Stimulated activated CD4-positive, alpha-beta T cell treated with anti-CD3 and anti-CD28 coated beads, Interleukin-15, amount 100 ng/mL, for 1 hour (primary cell): ENCODE measurements at places on chromosomes 3 and 15.

DNA sequence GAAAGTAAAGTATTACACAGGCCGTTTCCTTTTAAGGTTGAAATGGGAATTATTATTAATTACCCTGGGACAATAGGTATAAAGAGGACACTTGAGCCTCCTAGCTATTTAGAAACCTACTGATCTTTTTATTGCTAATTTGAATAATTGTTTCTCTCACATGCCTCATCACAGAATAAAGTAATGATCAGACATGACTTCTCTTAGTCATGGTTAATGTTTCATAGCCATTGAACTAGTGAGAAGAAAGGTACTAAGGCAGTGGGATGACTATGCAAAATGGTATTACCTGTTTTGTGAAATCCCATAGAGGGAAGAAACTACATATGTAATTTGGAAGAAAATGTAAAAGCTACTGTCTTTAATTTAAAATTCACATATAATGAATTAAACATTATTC, 85.6 kb downstream of the EPHA6 start:
- no peak for DNase-seq

DNA sequence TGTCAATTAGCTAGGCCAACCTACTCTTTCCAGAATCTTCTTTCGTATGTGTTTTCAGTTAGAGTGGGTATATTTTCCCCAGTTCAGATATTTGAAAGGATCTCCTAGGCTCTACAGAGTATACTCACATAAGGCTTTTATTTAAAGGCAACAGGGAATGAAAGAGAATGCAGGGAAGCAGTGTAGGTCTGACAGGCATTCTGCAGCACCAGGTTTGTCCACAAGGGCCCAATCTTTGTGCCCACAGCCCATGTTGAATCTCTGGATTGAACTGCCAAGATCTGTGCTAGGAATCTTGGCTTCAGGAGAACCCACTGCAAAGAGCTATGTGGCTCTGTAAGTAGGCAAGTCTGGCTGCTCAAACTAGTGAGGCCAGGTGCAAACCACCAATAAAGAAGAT, 24.2 kb upstream of the GALNT15 start:
- no peak for DNase-seq

GRCh38 chr3:24415824-24416223, 78.8 kb downstream of the THRB start:
- no peak for DNase-seq

DNA sequence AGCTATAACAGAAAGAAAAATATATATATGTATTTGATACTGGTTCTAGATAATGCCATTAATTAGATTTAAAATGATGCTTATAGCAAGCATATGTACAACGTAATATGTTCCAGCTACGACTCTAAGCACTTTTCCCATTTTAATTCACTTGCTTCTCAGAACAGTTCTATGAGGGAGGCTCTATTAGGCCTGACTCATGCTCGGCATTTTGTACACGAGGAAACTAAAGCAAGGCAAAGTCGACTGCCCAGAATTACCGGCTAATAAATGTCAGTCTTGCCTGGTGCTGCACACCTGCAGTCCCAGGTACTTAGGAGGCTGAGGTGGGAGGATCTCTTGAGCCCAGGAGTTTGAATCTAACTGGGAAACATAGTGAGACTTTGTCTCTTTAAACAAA, 106.0 kb downstream of the PTPRG start:
- DNase-seq = no peak

DNA sequence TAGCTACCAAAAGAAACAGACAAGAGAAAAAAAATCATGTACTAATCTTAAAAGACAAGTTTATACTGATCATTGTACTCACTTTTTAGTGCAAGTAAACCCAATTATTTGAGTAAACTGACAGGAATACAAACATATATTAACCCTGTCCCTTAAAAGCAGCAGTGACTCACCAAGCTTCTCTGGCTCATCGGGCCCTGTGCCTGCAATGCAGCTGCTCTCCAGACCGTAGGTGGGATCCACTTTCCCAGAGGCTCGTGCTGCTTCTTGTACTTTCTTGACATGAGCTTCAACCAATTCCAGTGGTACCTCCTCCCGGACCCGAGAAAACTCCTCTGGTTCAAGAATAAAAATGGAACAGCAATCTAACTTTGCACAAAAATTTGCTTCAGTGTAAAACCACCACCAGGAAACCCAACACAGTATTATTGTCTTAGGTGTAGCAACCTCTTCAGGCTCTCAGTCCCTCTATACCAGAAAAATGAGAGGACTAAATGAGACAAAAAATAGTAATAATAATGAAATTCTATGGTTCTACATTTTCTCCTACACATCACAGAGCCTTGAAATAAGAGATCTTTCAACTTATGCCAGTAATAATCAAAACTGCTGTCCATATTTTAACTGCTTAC, 82.6 kb upstream of the CSPG5 start:
- no peak for DNase-seq

DNA sequence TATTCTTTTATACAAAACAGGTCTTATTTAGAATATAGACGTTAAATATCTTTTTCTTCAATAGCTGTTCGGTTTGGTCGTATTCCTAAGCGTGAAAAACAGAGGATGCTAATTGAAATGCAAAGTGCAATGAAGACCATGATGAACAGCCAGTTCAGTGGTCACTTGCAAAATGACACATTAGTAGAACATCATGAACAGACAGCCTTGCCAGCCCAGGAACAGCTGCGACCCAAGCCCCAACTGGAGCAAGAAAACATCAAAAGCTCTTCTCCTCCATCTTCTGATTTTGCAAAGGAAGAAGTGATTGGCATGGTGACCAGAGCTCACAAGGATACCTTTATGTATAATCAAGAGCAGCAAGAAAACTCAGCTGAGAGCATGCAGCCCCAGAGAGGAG, 16.8 kb downstream of the NR1D2 start:
- no peak for DNase-seq
